Cortex of kidney (tissue), 1 donor: ENCODE measurements at places on chromosomes 12 and 14.

DNA sequence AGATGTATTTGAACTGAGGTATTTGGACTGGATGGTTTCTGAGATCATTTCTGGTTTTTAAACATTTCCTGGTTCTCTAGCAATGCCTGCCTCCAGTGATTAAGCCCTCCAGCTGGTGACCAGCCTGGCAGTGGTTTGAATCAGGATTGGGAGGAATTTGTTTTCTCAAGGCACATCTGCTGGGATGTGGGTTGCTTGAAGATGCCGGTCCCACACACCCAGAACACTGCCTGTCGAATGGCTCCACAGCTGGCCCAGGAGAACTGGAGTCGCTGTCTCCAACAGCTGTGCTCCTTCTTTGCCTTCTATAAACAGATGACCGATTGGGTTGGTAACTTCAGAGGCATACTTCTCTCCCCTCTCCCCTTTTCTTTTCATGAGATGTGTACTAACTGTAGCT lies 258.0 kb upstream of the DDHD1 start:
- DNase-seq = no peak

GRCh38 chr14:49972131-49972671 lies 79.3 kb downstream of the ARF6 start:
- DNase-seq = no peak

- DNase-seq = no peak
These were observed 48.9 kb downstream of the BDKRB1 start for GRCh38 chr14:96304956-96305355.

GRCh38 chr14:83470466-83470865 lies 1936.8 kb upstream of the SEL1L start:
- DNase-seq = no peak
